ENCODE measurements at places on chromosomes 3 and 15.
A peak's percentile ranks its signal among the peaks of the same experiment; 100 is the strongest.

- no peak for DNase-seq
Observed at GRCh38 chr3:161372321-161373260, 1.3 kb upstream of the SPTSSB start.

- no peak for DNase-seq
Observed at GRCh38 chr3:4496087-4496452, 2.9 kb downstream of the ITPR1 start.

DNA sequence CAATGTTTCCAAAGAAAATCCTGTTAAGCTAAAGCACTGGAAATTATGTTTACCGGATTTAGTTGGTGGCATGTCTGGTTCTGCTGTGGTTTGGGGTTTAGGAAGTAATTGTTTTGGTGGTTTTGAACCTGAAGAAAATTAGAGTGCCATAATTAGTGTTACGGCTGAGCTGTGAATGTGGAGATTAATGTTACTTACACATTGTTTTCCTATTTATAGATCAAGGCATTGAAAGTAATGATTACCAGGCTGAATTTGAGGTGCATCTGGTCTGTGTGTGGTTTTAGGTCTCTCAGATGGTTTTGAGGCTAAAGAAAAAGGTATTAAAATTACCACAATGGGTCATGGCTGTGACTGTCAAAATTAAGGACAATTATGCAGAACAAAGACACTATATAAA lies 128.9 kb downstream of the TFG start:
- no peak for DNase-seq

DNA sequence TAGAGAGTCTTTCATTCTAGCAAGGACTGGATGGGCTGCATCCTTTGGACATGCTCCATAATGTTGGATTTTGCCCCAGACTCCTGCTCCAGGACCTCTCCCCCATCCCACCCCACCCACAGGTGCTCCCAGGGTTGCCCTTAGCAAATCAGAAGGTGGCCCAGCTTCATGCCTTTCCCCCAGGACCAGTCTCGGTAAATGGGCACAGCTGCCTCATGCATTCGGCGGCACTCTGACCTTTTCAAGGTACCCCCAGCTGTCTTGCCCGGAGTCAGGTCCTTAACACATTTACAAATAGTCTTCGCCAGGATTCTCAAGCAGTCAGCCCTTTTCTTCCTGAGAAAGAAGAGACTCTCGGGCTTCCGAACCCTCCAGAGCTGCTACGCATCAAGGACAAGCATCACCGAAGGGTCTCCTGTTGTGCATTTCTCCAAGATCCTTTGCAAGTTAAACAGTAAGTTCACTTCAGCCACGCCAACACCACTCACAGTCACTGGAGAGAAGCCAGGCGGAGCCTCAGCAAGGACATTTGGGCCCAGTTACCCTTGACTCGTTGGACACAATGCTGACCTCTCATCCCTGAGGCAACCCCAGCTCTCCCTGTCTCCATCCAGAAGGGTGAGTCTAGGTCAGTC lies 287.8 kb downstream of the FAM43A start:
- no peak for DNase-seq

GRCh38 chr3:60216462-60217075 lies 1034.7 kb downstream of the FHIT start:
- no peak for DNase-seq

GRCh38 chr3:26525013-26525412 lies 97.6 kb upstream of the LRRC3B start:
- no peak for DNase-seq

GRCh38 chr15:81273200-81273599 lies 50.7 kb downstream of the STARD5 start:
- DNase-seq = no peak

DNA sequence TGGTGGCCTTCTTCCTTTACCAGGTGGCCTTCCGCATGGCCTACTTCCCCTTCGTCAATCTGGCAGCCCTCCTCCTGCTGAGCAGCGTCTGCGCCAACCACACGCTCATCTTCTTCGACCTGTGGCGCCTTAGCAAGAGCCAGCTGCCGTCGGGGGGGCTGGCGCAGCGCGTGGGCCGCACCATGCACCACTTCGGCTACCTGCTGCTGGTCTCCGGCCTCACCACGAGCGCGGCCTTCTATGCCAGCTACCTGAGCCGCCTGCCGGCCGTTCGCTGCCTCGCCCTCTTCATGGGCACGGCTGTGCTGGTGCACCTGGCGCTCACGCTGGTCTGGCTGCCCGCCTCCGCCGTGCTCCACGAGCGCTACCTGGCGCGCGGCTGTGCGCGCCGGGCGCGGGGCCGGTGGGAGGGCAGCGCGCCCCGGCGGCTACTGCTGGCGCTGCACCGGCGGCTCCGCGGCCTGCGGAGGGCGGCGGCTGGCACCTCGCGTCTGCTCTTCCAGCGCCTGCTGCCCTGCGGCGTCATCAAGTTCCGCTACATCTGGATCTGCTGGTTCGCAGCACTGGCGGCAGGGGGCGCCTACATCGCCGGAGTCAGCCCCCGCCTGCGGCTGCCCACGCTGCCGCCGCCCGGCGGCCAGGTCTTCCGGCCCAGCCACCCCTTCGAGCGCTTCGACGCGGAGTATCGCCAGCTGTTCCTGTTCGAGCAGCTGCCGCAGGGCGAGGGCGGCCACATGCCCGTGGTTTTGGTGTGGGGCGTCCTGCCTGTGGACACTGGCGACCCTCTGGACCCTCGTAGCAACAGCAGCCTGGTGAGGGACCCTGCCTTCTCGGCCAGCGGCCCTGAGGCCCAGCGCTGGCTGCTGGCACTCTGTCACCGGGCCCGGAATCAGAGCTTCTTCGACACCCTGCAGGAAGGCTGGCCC lies 9.9 kb downstream of the DISP2 start:
- peak; percentile 62 for DNase-seq

- DNase-seq = no peak
Observed at GRCh38 chr3:16173283-16174025, 1.0 kb upstream of the GALNT15 start.

DNA sequence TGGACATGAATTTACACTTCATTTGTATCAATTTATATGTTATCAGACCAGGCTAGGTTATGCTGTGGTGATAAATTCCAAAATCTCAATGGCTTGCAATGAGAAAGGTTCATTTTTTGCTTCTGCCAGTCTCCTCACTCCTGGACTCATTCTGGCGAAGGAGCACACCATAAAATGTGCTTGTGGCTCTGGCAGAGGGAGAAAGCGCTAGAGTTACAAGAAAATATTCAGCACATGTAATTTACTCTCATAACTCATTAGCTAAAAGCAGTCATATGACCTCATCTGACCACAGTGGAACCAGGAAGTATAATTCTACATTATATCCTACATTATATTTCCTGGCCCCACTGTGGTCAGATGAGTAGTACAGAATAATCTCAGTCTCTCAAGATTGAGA lies 193.8 kb downstream of the BCHE start:
- DNase-seq = no peak

- DNase-seq = no peak
Observed at GRCh38 chr15:83881156-83881555, 227.2 kb downstream of the ADAMTSL3 start.

DNA sequence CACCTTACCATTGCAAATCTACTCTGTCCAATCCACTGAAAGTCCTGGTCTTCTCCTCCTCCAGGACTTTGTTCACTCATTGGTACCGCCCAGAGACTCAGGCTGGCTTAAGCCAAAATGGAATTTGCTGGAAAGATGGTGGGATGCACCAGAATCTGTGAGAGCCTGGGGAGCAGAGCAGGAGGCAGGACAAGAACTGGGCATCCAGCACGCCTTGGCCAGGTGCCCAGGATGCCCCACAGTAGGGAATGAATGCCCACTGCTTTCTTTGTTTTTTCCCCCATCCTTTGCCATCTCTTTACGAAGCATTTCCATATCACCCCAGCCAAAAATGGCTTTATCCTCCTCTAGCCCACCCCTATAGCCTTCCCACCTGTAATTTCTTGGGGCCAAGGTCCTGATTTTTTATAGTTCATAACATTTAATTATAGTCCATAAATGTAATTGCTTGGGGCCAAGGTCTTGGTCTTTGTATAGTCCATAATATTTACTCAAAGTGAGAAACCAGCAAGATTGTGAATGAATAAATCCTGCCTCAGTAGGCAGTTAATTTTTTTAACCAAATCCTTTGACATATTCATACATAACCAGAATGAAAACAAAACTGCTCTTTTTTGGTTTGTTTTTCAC lies 23.3 kb upstream of the IREB2 start:
- no peak for DNase-seq

DNA sequence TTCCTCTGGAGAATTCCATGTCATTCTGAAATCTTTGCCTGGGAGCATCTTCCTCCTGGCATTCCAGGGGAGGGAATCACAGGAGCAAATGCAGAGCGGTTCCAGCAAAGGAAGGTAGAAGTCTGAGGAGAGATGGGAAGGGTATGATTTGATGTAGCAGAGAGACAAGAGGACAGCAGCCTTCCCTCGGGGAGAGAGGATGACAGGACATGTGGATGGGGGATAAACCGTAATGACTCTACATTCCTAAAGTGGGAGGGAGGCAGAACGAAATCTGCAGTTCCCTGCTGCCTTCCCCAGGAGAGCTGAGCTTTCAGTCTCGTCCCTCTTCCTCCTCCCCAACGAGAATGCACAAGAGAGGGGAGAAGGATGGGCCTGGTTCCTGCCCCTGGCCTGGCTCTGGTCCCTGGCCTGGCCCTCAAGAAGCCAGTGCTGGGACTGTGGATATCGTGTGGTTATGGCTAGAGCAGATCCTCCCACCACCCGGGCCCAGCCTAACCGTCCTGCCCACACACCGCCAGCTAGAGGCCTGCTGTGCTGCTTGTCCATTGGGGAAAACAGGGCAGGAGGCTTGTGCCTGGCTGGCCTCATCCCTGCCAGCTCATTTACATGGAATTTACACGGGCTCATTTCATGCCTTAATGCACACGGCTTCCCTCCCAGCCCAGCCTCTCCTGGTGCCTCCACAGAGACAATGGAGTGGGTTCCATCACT lies 26.6 kb downstream of the SEMA7A start:
- no peak for DNase-seq

GRCh38 chr3:69833591-69833990 lies 94.3 kb downstream of the MITF start:
- no peak for DNase-seq

- DNase-seq = no peak
Observed at GRCh38 chr3:22555753-22556435, 647.2 kb upstream of the UBE2E2 start.

GRCh38 chr3:75176937-75177336 lies 487.2 kb upstream of the FRG2C start:
- DNase-seq = no peak

GRCh38 chr3:157408499-157409149 lies 28.0 kb upstream of the PTX3 start:
- DNase-seq = no peak

DNA sequence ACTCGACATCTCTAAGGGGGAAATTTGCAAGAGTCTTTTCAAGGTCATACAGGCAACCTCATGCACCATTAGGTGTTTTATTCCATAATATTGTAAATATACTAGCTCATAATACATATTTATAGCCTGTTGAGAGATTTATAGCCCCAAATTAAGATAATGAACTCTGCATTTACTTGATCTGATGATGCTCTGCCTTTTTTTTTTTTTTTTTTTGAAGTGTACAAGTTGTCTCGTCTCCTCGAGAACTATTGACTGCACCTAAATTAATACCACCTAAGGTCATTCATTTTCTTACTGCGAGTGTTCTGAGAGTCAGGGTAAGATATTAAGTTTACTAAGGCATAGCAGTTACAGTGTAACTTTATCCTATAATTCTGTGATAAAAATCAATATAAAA lies 6.1 kb downstream of the CHRNA5 start:
- no peak for DNase-seq

- DNase-seq = no peak
Observed at GRCh38 chr15:100114571-100114970, 227.2 kb downstream of the ADAMTS17 start.

GRCh38 chr3:60953351-60953750 lies 297.9 kb downstream of the FHIT start:
- DNase-seq = no peak

GRCh38 chr3:106963442-106963841 lies 413.8 kb upstream of the CCDC54 start:
- no peak for DNase-seq

DNA sequence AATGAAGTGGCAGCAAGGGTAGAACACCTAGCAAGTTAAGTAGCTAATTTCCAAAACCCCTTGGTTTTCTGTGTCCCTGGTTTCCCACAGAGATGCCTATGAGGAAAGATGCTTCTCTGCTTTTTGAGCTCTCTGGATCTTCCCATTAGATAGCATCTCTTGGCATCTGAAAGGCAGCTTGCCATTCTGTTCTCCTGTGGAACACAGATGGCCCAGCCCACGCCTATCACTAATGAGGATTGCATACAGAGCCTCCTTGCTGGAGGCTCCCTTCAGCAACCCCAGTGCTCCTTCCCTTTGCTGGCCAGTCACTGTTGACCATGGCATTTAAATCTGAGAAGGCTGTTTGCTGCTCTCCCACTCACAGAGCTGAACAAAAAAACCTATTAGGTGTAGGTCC lies 34.4 kb upstream of the ETV5 start:
- no peak for DNase-seq

GRCh38 chr3:38567498-38567897 lies 71.4 kb downstream of the EXOG start:
- DNase-seq = no peak

DNA sequence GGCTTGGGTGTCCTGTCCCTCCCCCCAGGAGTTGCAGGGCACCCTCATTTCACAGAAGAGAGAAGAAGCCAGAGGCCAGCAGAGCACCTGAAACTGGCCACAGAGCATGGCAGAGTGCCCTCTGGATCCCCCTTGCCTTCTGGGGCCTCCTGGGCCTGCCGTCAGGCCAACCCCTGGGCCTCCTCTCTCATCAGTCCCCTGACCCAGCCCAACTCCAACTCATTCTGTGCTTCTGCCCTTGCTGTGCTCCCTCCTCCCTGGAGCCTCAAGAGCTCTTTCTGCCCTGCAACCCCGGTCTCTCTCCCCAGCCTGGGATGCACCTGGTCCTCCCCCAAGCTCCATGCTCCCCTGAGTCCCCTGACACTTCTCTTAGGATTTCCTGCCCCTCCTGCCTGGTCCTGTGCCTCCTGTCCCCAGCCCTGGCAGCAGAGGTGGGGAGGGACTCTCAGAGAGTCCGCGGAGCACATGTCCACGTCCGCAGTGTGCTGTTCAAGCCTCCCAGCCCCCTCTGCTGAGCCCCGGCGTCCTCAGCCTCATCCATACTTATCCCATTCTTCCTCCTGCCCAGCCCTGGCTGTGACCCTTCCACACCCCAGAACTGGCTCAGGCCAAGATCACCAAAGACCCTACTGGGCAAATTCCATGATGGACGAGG lies 30.5 kb upstream of the CACNA2D2 start:
- DNase-seq = no peak

DNA sequence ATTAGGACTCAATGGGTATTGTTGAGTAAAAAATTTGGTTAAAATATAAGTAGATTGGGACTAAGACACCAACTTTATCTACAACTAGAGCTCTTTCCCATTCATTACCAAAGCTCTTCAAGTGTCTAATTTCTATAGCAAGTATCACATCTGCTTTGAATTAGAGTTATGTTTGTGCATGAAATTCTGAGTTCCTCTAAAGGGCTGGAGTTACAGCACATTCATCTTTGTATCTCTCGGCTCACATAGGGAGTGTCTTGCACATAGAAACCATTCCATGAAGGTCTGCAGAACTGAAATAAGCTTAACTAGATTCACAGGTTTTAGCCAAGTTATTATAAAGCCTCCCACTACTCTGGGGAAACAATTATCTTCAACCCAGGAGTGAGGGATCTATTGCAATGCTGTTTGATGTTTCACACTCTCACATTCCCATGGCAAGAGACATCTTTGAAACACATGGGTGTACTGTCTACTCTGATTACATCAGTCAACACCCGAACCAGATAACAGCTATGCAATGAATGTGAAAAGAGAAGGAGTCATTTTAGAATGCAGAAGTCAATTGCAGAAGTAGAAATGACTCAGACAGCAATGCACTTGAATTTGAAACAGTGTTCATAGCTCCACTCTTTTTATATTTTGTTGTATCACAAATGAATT lies 93.1 kb upstream of the KBTBD8 start:
- DNase-seq = no peak
